ENCODE measurements at places on chromosomes 11 and 22. TPM values are rescaled to one million over a fixed set of nuclear protein-coding genes. Genes with fewer than 3 reads are reported as not detected.
A peak's percentile ranks its signal among the peaks of the same experiment; 100 is the strongest.

The MALAT1 gene
- total RNA-seq = 14,217 TPM

- DNase-seq = no peak
Measured at GRCh38 chr11:86518211-86518610, 143.5 kb downstream of the CCDC81 start.

GRCh38 chr22:32066820-32067219 lies 23.8 kb downstream of the SLC5A1 start:
- DNase-seq = no peak

The GLYATL2 gene
- 1.8 TPM for total RNA-seq

GRCh38 chr11:108170184-108170583 lies 48.8 kb downstream of the ACAT1 start:
- no peak for DNase-seq

The FAM111B gene
- total RNA-seq = 0.44 TPM

The ST13 gene
- total RNA-seq = 190 TPM

The FBXO3 gene
- total RNA-seq = 46.9 TPM

GRCh38 chr22:37187891-37188761 lies at the start of gene C1QTNF6:
Gene C1QTNF6 (minus strand): TSS chr22:37188247. CDS start chr22:37188213, 34 bp downstream.
- no peak for DNase-seq

- DNase-seq = peak; percentile 92
Measured at GRCh38 chr11:66981976-66982578, 7.0 kb downstream of the C11orf86 start.

GRCh38 chr11:70771099-70771885 lies 373.0 kb downstream of the CTTN start:
- DNase-seq = no peak

GRCh38 chr11:22859756-22860155 lies 518 bp downstream of the CCDC179 start:
- no peak for DNase-seq

GRCh38 chr11:125141686-125142535 lies 22.6 kb upstream of the PKNOX2 start:
- DNase-seq = no peak

The MS4A12 gene
- not detected for total RNA-seq

DNA sequence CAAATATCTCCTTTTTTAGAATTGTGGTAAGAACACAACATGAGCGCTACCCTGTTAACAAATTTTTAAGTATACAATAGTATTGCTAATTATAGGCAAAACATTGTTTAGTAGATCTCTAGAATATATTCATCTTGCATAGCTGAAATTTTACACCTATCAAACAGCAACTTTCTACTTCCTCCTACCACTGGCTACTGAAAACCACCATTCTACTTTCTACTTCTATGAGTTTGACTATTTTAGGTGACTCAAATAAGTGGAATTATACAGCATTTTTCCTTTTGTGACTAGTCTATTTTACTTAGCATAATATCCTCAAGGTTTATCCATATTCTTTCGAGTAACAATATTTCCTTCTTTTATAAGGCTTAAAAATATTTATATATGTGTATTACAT lies 128.4 kb downstream of the FAM76B start:
- DNase-seq = no peak

DNA sequence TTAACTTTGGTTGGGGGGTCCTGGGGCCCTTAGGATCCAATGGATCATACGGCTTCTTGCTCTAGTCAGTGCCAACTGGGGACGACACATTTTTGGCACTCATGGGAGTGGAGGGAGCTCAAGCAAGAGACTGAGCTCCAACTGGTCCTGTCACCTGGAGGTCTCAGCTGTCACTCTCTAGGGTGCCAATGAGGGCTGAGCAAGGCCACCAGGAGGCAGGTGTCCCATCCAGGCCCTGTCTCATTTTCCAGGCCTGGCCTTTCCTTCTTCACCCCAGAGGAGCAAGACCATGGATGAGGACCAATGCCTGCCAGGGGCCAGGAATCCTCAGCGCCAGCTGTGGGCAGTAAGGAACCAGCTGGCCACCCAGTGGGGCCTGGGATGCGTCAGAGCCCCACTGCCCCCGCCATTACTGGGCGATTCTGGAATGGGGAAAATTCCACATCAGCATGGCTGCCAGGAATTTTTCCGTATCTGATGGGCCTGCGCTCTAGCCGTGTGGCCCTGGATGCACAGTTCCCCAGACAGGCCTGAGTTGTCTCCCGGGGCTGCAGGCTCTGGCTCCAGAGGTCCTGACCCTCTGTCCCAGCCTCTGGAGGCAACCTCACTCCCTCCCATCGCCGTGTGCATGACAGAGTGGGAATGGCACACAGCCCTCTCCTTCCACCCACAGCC lies 669 bp upstream of the GAL3ST1 start:
- DNase-seq = no peak

DNA sequence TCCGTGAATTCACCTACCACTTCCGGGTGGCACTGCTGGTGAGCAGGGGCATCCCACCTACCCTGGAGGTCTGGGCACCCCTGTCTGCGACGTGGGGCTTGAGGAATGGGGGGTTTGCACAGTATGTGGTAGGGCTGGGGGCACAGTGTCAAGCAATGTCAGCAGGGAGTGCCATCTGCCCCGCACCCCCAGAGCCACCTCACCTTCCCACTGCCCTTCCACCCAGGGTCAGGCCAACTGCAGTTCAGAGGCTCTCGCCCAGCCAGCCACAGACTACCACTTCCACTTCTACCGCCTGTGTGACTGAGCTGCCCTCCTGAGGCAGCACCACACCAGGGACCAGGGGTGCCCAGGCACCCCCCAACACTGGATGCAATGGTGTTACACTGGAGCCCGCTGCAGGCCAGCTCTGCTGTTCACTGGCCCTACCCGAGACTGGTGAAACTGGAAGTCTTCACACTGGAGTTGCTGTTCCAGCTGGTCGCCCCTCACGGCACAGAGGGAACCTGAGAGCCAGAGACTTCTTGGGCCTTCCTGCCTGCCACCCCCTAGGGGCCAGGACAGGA lies 6.5 kb downstream of the TMEM258 start:
- DNase-seq = no peak

- no peak for DNase-seq
Measured at GRCh38 chr11:93244018-93244417, 46.2 kb upstream of the SLC36A4 start.

The B4GAT1 gene
- 30.1 TPM for total RNA-seq

The RTN4R gene
- total RNA-seq = 1.9 TPM

DNA sequence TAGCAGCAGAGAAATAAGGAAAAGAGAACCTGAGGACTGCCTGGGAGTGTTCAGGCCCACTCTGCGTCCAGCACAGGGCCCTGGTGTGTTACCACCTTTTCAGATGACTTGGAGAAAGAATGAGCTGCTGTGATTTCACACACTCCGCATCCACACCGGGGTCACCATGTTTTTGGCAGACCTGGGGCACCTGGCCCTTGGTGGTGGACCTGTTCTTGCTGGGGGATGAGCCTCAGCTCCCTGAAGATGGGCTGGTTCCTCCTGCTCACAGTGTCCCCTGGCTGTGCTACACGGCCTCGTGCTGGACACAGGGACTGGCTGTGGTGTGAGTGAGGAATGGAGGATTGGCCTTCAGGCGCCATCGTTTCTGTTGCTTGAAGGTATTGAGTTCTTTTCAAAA lies 1381.4 kb downstream of the TBC1D22A start:
- DNase-seq = no peak

DNA sequence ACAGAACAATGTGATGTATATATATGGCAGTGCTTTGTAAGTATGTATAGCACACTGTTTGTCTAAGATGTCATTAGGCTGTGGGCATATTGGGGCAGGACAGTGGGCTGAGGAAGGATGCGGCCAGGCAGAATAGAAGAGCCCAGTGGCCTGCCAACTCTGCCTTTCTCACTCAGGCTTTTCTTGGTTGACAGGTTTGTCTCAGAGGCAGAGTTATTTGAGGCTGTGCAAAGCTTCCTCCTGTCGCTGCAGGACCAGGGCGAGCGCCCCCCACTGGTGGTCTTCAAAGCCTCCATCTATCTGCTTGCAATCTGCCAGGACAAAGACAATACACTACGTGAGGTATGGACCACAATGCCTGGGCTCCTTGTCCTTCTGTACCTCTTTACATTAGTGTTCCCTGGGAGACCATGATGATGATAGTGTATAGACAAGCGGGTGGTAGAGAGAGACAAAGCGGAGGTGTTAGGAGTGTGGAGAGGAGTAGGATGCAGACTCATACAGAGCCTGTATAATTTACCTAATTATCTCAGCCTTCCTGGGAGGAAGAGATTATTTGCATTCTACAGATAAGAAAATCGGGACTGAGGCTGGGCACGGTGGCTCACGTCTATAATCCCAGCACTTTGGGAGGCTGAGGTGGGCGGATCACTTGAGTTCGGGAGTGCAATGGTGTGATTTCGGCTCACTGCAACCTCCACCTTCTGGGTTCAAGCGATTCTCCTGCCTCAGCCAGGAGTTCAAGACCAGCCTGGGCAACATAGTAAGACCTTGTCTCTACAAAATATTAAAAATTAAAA lies 37.3 kb upstream of the CCDC134 start:
- DNase-seq = no peak

The OLFML1 gene
- total RNA-seq = 11.9 TPM

The ZNF214 gene
- 3.0 TPM for total RNA-seq

DNA sequence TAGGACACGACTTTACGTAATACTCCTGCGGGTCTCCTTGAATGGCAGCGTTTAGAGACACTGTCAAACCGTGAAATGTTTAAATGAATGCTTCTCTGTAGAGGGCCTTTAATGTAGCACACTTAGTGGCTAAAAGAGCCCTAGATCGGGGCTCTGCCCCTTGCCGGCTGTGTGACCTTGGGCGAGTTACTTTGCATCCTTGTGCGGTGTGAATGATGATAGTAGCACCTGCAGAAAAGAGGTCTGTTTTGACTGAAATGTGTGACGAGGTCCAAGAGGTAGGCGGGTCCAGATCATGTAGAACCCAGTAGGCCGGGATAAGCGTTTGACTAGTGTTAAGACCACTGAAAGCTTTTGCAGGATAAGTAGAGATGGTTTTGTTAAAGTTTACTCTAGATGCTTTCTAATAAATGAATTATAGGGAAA lies 866 bp downstream of the MED17 start:
- DNase-seq = no peak

DNA sequence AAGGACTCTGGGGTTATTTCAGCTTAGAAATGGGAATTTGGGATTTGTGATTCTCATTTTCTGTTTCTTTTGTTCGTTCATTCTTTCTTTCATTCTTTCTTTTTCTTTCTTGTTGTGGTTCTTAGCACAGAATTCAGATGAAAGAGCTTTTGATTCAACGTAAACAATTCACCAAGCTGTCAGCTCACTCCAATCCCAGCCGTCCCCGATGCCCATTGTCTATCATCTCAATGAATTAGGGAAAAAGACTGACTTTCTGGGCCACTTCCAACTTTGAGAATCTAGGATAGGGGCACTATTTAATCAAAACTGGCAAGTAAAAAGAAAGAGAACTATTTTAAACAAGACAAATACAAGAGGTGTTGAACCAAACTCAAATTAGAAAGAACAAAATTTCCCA lies 25.1 kb upstream of the TMA7B start:
- no peak for DNase-seq

GRCh38 chr22:32848226-32848625 lies 46.7 kb downstream of the TIMP3 start:
- no peak for DNase-seq

The CPT1A gene
- total RNA-seq = 62.6 TPM

- peak; percentile 71 for DNase-seq
Measured at GRCh38 chr11:3807909-3808860, at the start of gene PGAP2. Gene PGAP2 (plus strand): TSS chr11:3808560. CDS start chr11:3811260, 2,700 bp downstream.

- DNase-seq = no peak
Measured at GRCh38 chr11:115605871-115606497, 101.8 kb upstream of the CADM1 start.

GRCh38 chr22:46051646-46052045 lies 74.7 kb upstream of the WNT7B start:
- no peak for DNase-seq

The SCARF2 gene
- total RNA-seq = 12.3 TPM

The OR5P2 gene
- total RNA-seq = 6.6 TPM

GRCh38 chr11:7931168-7931567 lies at the start of gene OR10A6:
Gene OR10A6 (minus strand): TSS chr11:7931268. CDS start chr11:7928662, 2,606 bp downstream.
- DNase-seq = no peak

- DNase-seq = no peak
Measured at GRCh38 chr11:76007166-76007565, 192.2 kb downstream of the UVRAG start.

DNA sequence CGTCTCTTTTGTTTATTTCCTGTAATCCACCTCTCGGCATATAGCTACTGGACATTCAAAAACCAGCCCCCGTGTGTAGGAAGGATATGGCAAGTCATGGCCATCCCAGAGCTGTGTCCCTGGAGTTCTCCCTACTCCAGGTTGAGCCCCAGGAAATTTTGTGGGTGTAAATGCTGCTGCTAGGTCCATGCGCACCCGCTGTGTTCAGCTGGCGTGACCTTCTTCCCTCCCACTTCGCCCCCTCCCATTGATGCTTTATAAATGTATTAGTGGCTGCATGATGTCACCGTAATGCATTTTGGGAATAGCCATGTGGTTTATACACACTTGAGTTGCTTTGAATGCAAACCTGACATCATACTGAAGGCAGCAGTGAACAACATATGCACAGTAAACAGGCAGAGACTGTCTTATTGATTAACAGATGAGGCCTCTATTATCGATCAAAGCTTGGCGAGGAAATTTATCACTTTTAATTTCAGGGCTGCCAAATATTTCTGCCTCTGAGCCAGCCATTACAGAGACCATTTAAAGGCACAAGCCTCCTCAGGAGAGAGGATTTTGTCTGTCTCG lies 113.6 kb upstream of the NNMT start:
- no peak for DNase-seq

DNA sequence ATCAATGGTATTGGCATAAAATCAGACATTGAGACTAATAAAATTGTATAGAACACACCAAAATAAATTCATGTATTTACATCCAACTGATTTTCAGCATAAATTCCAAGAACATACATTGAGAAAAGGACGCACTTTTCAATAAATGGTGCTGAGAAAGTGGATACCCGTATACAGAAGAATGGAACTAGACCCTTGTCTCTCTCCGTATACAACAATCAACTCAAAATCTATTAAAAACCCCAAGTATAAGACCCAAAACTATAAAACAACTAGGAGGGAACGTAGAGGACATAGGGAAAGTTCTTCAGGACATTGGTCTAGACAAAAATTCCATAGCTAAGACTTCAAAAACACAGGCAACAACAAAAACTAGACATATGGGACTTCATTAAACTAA lies 97.4 kb downstream of the GGTLC2 start:
- no peak for DNase-seq
